HAP-1 (cell line): ENCODE measurements at places on chromosomes 2 and 18.
A peak's percentile ranks its signal among the peaks of the same experiment; 100 is the strongest.

DNA sequence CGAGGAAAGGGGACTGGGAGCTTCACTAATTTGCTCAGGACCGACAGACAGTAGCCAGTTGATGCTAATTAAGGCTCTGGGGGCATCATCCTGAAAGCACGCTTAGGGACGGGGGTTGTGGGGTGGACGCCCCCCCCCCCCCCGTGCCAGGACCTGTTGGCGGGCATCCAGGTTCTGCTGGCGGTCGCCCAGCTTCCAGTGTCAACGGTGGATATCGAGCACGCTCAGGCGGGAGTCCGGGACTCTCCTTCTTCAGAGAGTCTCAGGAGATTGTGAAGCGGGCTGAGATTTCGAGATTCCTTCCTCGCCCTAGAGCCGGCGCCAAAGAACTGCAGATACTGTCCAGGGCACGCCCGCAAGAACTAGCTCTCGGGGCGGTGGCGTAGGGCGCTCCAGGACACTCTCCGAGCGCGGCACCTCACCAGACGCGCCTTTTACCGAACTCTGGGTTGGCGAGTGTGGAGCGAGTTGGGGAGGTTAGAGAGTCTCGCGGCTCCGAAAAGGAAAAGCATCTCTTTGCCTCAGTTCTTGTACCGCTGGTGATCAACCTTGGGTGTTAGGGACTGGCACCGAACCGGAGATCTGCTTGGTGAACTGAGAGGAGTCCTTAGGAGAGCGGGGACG lies 5.6 kb downstream of the RAX start:
- no peak for DNase-seq

DNA sequence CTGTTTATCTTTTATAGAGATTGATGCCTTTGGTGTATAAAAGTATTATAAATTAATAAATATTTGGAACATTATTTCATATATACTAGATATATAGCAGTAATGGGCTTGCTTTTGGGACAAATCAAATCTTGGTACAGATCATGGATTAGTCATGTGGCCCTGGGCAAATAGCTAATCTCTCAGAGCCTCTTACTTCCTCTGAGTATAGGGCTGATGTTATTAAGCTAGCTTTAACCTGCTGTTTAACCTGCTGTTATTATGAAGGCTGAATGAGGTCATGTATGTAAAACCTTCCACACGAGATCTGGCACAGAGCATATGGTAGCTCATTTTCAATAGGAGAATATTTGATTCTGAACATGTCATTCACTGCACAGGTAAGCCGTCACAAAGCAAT lies 5.7 kb downstream of the ITGB6 start:
- no peak for DNase-seq

DNA sequence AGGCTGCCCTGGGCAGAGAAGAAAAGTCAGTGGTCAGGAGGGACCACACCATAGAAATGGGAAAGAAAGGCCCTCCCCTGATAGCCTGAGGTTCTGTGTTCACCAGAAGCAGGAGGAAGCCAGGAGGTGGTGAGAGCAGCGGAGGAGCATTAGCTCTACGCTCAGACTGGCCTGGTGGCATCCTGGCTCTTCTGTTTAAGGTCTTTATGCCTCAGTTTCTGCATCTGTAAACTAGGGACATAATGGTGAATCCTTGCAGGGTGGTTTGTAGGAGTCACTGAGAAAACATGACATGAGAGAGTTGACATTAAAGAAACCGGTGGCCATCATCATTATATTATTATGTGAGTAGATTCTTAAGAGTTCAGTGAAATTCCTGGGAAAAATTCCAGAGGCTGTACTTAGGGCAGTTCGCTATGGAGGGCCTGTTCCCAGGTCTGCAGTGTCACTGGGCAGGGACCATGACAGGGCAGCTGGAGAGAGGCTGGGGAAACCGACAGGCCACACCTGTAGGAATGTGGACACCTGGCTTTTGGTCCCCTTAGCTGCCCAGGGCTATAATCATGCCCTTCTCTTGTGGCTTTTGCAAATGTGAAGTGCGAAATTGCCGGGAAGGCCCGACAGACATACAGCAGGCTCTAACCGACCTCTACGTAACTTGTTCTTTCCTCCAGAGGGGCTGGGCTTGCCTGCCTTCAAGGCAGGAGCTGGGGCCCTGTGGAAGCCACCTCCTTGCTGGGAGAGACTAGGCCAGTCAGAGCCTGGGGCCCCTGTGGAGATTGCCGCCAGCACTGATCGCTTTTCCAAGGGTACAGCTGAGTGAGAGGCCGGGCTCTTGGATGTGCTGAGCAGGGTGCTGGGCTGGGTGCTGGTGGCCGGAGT lies 31.0 kb downstream of the GLI2 start:
- DNase-seq: no peak

- DNase-seq: no peak
Measured at GRCh38 chr2:170533156-170533555, 182.0 kb upstream of the SP5 start.

GRCh38 chr2:51722311-51722710 lies 690.4 kb upstream of the NRXN1 start:
- no peak for DNase-seq

DNA sequence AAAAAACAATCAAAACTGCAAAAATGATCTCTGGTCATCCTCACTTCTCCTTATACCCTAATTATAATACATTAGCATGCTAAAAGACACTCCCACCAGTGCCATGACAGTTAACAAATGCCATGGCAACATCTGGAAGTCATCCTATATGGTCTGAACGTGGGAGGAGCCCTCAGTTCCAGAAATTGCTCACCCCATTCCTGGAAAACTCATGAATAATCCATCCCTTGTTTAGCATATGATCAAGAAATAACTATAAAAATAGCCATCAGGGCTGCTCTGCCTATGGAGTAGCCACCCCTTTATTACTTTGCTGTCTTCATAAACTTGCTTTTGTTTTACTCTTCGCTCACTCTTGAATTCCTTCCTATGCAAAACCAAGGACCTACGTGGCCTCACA lies 5.7 kb upstream of the C2orf80 start:
- no peak for DNase-seq

DNA sequence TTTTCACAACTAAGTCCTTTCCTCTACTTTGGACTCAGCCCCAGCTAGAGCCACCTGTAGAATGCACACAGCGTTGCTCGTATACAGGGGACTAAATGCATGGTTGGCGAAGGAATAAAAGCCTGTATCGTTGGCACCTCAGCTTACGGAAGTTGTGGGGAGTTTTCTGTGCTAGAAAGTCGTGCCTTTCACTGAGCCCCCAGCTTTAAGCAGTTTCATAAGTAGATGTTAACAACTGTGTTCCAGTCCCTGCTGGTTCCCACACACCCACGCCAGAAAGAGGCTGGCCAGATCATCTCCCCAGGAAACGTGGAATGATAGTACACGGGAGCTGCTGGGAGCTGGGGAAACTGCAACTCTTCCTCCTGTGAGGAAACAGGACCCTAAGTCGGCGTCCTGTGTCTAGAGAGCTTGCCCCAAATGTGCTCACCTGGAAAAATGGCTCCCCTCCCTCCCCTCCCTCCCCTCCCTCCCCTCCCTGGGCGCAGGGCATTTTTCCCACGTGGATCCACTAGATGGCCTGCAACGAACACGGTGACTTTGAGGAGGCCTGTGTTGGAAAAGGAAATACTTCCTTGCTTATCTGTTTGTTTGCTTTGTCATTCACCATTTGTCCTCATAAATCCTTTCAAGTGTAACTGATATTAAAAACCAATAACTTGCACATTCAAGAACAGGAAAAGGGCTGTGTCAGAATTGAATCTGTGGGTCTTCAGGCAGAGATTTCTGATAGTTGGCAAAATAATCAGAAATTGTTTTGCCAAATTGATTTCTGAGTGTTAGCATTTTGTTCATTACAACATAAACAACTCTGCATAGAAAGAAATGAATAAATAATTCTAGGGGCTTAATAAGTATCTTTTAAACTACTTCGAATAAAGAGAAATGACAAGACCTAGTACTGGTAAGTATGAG lies 43.9 kb upstream of the RFX8 start:
- DNase-seq: peak; percentile 59

GRCh38 chr2:17688600-17688999 lies 65.0 kb downstream of the SMC6 start:
- DNase-seq: no peak

GRCh38 chr2:14628901-14629300 lies 3.6 kb upstream of the LRATD1 start:
- DNase-seq: no peak

DNA sequence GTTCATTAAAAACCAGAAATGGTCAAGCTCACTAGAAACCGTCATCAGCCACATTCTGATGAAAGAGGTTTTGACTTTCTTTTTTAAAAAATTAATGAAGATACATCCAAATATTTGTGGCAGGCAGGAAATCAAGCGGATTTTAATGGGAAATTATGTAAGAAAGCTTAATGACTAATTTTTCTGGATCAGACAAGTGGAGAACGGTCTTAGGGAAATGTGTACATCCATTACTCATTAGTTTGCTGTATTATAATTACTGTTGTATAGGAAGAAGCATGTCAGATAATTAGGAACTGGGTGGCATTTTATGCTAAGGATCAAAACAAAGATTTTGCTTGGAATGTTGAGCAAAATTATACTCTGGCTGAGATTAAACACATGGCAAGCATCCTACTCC lies 39.4 kb downstream of the AGAP1 start:
- no peak for DNase-seq

GRCh38 chr2:232652505-232652851 lies 19.1 kb downstream of the EFHD1 start:
- no peak for DNase-seq

DNA sequence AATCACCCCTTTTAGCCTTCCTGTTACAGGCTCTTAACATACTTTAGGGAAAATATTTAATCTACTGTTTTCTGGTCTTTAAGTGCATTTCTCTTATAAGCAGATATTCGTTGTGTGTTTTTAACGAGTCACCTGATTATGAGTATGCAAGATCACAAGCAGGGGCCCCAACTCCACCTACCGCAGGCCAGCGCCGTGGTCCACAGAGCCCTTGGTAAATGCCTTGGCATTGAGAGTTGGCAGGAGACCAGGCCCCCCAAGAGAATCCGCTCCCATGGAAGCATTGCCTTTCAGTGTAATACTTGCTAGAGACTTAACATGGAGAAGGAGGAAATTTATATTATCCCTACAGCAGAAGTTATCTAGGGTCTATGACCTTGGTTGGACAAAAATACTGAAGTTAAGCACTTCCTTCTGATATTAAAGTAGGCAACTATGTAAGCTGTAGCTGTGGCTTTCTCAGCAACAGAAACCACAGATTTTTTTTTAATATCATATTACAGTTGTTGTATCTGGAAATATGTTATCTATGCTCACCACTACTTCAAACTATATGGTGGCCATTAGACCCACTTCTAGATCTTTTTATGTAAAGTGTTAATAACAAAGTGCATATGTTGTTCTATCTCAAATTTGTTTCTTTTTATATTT lies 241.8 kb upstream of the MGAT5 start:
- DNase-seq: no peak

DNA sequence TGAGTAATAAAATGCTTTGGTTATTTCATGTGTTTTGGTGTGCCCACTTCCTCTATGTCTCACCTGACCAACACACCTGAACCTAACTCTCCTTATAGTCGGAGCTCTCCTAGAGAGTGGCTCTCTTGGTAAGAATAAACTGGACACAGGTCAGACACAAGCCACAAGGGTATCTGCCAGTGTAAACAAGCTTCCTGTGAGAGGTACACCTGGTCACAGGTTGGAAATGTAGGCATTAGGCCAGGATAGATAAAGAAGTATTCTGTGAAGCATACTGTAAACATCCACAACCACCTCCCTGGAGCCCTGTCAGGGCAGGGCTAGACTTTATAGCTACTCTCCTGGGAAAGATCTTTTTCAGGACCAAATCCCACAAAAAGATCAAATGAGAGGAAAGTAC lies 69.4 kb downstream of the ZDBF2 start:
- no peak for DNase-seq

GRCh38 chr2:235793163-235793752 lies 299.4 kb downstream of the AGAP1 start:
- no peak for DNase-seq

GRCh38 chr2:156704617-156705016 lies 268.4 kb downstream of the GPD2 start:
- DNase-seq: no peak

DNA sequence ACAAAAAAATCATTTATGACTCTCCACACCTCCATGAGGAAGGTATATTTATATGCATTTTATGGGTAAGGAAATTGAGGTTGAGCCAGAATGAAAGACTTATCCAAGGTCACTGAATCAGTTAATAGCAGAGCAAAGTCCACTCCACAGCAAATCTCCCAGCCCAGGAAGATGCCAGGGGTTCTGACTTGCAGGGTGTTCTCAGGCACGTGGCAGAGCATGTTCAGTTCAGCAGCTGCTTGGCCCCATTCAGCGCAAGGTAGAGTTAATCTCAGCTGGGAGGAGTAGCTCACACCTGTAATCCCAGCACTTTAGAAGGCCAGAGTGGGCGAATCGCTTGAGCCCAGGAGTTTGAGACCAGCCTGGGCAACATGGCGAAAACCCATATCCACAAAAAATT lies 17.8 kb upstream of the DGKD start:
- DNase-seq: no peak

GRCh38 chr2:124535816-124536215 lies 510.7 kb downstream of the CNTNAP5 start:
- DNase-seq: no peak

- DNase-seq: no peak
Measured at GRCh38 chr2:70047451-70047850, 39.8 kb upstream of the PCBP1 start.

- DNase-seq: no peak
Measured at GRCh38 chr2:85697716-85698115, 3.6 kb downstream of the GNLY start.

DNA sequence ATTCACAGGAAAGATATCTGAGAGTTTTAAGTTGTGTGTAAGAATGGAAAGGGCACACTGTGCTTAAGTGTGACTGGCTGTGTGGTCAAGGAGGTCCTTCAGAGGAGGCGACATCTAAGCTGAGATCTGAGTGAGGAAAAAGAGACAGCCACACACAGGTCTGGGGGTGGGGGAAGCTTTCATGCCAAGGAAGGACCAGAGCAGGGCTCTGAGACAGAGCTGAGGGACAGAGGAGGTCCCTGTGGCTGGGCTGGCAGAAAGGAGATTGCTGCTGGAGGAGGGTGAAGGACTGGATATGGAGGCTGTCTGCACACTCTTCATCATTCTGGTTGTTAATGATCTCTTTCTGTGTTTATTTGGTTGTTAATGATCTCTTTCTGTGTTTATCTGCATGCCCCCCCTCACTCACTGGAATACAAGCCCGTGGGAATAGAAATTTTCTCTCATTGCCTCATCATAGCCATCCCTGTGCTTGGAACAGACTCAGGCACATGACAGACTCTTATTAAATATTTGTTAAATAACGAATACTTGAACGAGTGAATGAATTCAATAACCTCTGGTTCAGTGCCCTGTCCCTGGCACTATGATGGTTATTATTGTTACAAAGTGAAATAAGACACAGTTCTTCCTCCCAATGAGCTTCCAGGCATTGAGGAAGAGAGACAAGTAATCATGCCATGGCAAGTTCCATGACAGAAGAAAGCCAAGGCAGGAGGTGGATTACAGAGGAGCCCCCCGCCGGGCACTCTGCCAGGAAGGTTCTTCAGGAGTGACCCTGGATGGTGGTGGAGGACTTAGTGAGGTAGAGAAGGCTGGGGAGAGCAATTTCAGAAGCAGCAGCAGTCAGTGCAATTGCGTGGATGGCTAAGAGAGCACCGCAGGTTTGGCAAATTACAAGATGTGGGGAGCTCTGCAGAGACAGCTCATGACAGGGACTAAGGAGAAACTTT lies 399.4 kb upstream of the HS6ST1 start:
- no peak for DNase-seq
